Stimulated activated CD4-positive, alpha-beta T cell treated with anti-CD3 and anti-CD28 coated beads, Interleukin-12 subunit alpha, Interleukin-12 subunit beta, amount 100 ng/mL, for 24 hours (primary cell): ENCODE measurements at places on chromosomes 2 and 18.

GRCh38 chr2:18132697-18133096 lies 254.2 kb downstream of the KCNS3 start:
- DNase-seq: no peak

DNA sequence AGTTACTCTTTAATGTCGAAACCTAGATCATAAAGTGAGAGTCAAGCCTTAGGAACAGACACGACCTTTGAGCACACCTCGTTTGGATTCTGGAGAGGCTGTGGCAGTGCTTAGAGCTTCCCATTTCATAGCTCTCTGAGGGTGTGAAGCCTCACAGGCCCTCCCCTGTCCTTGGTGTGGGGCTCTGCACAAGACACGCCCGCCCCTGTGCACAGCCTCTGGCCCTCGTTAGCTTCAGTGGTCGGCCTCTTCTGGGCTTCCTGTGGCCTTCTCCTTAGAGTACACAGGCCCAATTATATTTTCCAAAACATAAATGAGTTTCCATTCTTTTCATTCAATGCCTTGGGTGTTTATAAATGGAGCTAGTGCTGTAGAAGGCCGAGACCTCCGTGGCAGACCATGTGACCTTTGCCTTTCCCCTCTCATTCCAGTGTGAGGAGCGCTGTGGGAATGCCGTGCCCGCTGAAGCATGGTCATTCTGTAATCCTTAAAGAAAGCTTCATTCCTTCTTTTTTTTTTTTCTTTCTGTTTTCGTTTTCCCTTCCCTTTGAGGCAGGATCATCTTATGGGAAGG lies 208.6 kb downstream of the DCDC2C start:
- no peak for DNase-seq

GRCh38 chr2:236293241-236293810 lies 29.1 kb upstream of the ASB18 start:
- no peak for DNase-seq

DNA sequence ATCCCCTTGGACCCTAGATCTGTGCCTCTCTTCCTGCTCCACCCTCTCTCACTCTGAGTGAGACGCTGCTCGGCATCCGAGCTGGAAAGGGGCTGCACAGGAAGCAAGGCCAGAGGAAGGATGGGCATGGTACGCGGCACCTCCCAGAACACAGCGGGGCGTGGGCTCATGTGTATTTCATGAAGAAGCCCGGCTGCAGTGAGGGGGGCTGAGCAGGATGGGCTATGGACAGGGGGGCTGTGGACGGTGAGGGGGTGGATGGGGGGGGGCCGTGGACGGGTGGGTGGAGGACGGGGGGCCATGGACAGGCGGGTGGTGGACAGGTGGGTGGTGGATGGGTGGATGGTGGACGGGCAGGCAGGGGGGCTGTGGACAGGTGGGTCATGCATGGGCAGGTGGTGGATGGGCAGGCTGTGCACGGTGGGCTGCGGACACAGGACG lies 28.5 kb downstream of the SLC66A2 start:
- DNase-seq: no peak
